ENCODE measurements at places on chromosomes 2 and 18.

DNA sequence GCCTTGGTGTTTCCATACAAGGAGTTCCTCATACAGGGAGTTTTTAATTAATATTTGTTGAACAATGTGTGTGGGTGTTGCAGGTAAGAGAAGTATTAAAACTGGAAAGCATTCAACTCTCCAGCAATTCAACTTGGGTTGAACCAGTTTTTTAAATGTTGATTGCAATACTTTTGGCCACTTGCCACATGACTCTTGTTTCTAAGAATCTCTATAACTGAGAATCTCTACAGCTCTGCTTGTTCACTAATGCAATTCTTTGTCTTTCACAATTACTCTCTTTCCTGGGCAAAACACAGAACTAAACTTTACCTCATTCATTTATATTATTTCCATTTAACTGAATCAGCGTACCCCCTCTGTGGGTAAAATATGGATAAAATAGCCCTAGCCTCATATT lies 429.4 kb downstream of the ARHGAP15 start:
- peak; percentile 20 for DNase-seq

DNA sequence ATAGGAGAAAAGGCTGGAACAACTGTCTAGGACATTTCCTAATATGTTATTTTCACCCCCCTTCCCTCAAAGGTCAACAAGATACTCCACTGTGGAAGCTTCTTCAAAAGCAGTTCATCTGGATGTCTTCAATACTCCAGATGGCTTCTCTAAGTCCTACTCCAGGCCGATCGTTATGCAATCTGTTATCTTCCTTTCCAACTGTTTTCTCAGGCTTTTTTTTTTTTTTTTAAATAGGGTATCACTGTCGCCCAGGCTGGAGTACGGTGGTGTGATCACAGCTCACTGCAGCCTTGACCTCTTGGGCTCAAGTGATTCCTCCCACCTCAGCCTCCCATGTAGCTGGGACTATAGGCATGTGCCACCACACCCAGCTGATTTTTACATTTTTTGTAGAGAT lies 26.3 kb downstream of the ATP8B1 start:
- DNase-seq: no peak

DNA sequence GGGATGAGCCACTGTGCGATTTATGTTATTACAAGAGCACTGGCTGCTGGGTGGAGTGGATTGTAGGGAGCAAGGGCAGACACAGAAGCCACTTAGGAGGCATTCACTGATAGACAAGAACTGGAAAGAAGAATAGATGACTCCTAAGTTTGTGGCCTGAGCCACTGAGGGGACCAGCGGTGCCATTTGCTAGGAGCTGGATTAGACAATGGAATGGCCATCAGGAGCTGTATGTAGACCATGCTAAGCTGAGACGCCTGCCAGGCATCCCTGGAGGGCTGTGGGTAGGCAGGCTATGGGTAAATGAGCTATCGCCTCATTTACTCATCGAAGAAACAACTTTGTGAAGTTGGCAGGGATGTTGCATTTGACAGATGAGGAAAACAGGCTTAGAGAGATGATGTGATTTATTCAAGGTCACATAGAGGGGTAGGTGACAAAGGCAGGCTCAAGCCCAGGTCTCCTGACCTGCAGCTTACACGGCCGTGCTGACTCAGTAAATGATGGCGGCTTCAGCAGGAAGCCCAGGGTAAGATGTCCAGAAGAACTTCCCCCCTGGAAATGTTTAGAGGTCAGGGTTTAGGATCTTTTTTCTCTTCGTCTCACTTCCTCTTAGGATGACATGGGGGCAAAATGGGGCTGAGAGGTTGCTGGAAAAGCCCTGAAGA lies 2.8 kb downstream of the MFSD2B start:
- DNase-seq: no peak

DNA sequence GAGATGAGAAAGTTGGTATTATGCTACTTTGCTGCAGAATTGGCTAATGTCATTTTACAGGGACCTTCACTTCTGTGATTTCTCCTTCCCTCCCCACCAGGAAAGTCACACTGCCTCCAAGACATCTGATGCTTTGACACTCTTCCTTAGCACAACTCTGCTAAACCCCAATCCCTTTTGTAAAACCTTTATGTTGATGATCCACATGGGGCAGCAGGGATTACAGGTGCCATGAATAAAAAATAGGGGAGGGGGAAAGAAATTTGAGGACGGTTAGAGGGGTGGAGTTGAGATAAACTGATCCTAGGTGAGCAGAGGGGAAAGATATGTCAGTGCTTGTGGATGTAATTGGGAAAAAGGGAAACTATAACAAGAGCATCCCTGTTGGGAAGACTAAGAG lies 26.4 kb downstream of the CCNT2 start:
- DNase-seq: no peak

DNA sequence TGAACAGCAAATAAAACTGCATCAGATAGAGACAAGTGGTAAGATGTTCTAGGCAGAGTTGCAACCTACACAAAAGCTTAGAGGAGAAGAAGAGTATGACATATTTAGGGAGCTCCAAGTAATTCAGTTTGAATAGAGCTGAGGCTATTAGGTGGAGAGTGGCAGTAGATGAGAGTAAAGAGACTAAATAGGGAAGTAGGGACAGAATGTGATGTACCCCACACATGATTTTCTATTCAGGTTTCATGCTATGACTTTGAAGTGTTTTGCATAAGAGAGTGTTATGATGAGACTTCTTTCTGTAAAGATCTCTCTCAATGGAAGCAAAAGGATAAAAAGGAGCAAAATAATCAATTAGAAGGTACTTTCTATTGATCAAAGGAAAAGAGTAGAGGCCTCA lies 206.8 kb upstream of the ERBB4 start:
- no peak for DNase-seq

- no peak for DNase-seq
Observed at GRCh38 chr2:70240599-70240998, 7.8 kb downstream of the TIA1 start.

DNA sequence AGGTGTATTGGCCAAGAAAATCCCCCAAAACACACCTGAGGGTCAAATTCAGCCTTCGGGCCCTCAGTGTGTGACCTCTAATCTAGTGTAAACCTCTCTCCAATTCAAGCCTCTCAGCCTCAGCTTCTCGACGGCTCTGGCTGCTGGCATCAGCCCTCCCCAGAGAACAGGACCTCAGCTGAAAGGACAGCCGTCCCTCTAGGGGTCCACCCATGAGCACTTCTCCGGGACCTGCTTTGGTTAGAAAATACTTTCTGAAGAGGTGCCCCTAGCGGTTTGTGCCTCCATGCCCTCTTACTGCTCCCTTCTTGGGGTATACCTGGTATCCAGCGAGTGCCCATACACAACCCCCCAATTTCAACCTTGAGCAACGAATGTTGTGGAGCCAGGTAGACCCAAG lies 48.8 kb downstream of the INHBB start:
- DNase-seq: no peak

DNA sequence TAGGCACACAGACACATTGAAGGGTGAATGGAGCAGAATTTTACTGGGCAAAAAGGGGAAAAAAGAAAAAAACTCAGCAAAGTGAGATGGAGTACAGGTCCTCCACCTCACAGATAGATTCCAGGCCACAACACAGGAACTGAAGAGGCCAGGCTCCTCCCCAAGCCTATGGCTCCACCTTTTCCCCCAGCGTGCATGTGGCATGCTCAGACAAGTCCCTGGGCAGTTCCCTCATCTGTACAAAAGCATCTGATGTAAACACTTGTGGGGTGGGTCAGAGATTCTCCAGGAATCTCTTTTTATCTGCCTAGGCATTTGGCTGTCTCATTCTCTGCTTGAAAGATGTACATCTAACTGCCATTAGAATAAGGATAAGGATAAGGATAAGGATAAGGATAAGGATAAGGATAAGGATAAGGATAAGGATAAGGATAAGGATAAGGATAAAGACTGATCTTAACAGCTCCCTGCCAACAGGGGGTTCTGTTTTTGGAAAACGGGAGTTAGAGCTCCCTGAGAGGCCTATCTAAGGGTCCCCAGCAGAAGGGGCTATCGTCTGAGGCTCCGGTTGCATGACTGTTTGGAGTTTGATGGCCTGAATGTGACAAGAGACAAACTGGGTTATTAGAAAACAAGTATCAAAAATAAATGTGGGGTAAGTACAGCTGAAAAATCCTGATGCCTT lies 17.2 kb upstream of the ASXL3 start:
- DNase-seq: no peak

DNA sequence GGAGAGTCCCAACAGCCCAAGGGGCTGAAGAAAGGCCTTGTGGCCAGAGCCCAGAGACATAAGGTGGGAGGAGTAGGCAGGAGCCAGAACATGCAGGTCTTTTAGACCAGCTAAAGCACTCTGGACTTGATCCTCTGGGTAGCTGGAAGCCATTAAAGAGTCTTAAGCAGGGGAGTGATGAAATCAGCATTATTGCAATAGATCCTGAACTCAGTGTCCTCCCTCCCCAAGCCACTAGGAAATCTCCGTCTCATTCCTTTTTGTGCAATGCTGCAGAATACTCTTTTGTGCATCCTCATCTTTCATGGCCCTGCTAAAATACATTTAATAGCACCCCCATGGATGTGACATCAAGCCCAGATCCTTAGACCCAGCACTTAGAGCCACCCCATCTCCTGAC lies 58.6 kb upstream of the ZCCHC2 start:
- DNase-seq: no peak

- no peak for DNase-seq
Observed at GRCh38 chr2:224360801-224361251, 41.1 kb downstream of the FAM124B start.

GRCh38 chr2:162002623-162003235 lies 71.3 kb downstream of the DPP4 start:
- no peak for DNase-seq

GRCh38 chr2:197315371-197315770 lies 4.8 kb upstream of the ANKRD44 start:
- DNase-seq: no peak
